Activated naive CD4-positive, alpha-beta T cell treated with Interleukin-2 at 50 U/mL for 16 hours (primary cell): ENCODE measurements at places on chromosomes 3 and 15.

DNA sequence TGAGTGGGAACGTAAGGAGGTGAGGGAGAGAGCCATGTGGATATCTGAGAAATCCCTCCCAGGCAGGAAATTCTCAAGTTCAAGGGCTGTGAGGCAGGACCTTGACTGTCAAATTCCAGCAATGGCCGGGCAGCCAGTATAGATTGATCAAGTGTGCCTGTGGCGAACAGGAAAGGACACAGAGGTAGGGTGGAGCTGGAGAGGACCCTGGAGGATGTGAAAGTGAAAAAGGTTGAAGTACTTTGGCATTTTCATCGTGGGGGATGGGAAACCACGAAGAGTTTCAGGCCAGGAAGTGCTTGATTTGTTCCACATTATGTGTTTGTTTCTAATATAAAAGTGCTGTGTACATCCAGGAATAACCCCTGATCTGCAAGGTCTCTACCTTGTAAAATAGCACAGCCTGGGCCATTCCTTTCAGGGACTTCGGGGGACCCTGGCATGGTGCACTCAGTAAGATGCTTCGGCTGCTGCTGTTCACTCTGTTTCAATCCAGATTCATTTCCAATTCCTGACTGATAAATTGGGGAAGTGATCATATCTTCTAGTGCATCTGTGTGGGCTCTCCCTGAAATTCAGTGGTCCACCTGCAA lies 156.6 kb downstream of the MCTP2 start:
- no peak for DNase-seq

GRCh38 chr3:106268696-106269095 lies 399.9 kb upstream of the CBLB start:
- DNase-seq = no peak

DNA sequence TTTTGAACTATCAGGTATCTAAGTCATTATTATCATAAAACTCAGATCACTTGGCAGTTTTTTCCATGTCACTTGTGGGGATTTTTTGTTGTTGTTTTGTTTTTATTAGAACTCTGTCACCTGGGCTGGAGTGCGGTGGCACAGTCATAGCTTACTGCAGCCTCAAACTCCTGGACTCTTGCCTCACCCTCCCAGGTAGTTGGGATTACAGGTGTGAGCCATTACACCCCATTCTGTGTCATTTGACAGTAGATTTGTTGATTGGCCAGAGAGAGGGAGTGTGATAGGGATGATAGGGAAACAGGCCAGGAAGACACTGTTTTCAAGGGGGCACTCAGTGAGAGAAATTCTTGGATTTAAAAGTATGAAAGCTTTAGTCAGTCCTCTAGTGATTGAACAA lies 54.7 kb upstream of the SCAANT1 start:
- no peak for DNase-seq

DNA sequence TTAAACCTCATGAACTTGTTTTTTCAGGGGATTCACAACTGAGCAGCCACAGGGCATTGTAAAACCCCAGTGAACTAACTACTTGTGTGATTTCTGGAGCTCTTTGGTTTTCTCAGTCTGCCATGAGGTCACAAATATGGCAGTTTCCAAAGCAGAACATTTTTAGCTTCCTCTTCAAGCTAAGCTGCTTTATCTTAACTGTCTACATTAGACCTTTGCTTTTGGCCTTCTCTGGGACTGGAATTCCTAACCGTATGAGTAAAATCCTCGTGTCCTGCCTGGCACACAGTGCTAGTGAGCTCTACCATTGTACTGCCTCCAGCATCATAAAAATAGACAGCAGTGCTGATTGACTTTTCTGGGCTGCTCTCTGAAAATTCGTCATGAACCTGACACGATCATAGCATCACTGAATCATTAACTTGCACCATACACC lies 22.1 kb downstream of the CDIN1 start:
- no peak for DNase-seq

DNA sequence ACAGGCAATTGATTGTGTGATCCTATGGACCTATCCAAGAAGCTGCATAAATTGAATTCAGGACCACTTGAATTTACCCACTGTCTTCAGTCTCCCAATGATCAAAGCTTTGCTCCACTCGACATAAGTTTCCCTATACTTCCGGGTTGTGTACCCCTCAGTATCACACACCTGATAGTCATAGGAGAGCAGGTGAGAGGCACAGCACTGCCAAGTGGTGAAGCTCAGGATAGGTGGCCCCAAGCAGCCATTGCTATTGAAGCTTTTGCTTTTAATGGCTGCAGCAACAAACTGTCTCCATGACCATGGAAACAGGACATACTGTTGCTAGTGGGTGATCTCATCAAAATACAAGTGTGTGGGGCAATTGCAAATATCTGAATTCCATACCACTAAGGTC lies 27.7 kb downstream of the GASK1A start:
- DNase-seq = no peak

GRCh38 chr3:89713196-89713595 lies 605.8 kb downstream of the EPHA3 start:
- DNase-seq = no peak

DNA sequence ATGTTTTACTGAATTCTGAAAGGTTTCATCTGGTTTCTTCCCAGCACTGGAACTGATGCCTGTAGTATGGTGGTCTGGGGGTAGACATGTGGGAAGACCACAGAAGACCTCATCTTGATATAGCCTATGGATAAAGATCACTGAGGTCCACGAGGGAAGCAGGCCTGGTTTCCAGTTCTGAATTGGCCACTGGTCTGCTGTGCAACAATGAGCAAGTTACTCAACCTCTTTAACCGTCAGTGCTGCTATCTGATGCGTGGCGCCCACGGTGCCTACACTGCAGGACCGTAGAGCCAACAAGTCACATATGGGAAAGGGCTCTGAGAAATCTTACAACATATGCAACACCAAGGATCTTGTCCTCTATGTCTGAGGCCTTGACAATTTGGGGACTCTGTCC lies 13.3 kb downstream of the TLE3 start:
- no peak for DNase-seq

GRCh38 chr3:51379301-51379700 lies 5.8 kb upstream of the MANF start:
- DNase-seq = no peak

DNA sequence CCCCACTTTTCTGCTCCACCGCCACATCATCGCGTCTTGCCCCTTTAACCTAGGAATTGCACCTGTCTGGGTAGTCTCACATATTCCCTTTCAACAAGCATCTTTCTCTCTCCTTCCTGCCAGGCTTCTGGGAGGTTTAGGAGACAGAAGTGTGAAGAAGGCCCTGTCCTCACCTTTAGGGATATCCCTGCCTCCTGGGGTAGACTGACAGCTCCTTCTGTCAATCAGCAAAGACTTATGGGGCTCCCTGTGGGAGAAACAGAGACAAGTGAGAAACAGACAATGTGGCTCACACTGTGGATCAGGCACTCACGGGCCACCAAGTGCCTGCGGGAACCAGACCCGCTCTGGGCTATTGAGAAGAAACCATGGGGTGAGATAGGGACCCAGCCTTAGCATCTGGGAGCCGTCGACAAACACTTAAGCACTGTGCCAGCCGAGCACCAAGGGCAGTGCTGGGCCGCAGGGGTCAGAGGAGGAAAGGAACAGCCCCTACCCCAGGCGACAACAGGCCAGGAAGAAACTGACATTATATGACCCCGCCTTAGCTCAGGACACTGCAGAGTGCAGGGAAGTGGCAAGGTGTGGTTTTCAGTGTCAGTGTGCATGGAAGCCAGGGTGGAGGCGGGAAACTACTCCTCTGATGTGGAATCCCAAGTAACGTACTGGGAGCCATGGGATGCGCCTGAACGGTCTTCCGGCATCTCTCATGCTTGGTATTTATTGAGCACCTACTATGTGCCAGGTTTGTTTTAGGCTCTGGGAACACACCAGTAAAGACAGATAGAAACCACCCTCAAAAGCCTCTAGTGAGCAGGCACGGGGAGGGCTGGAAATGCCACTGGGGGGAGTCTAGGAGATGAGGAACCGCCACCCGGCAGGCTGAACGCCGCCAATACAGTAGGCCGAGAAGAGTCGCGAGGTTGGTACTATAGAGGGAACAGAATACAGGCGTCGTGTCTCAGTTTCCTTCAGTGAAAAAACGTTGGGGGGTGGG lies 1.8 kb downstream of the EFCC1 start:
- no peak for DNase-seq

GRCh38 chr3:158765518-158766205 lies 33.4 kb upstream of the RARRES1 start:
- DNase-seq = no peak

- no peak for DNase-seq
Measured at GRCh38 chr3:54670201-54671000, 257.5 kb downstream of the LRTM1 start.

- no peak for DNase-seq
Measured at GRCh38 chr3:135218304-135218703, 423.2 kb downstream of the EPHB1 start.

- no peak for DNase-seq
Measured at GRCh38 chr3:8776406-8776805, 7.0 kb upstream of the OXTR start.

DNA sequence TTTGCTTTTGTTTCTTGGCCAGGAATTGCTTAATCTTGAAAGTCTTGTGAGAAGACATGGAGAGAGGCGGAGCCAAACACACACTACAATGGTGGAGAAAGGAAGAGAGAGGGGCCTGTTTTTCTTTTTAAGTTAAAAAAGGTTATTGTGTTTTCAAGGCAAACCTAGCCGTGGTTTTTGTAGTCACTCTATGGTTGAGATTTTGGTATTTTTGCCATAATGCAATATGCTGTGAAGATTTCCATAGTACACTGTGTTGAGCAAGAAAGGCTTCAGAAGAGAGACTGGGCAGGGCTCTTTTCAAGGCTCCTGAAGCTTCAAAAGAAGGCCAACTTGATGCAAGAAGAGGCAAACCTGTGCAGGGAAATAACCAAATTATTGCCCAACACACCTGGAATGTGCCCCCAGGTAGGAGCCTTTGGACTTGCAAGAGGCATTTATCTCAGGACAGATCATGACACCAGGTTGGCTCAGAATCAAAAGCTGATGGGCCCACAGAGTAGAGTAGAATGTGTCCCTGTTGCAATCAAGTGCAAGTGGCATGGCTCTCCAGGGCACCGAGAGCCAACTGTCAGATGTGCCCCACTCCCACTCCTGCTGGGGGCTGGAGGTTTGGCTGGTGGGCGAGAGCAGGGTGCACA lies 22.1 kb downstream of the AMOTL2 start:
- no peak for DNase-seq

- no peak for DNase-seq
Measured at GRCh38 chr3:150673966-150674365, 29.8 kb downstream of the ERICH6 start.

- DNase-seq = no peak
Measured at GRCh38 chr15:68421798-68422402, 10.1 kb downstream of the ITGA11 start.
